ENCODE measurements at places on chromosomes 2 and 18.

DNA sequence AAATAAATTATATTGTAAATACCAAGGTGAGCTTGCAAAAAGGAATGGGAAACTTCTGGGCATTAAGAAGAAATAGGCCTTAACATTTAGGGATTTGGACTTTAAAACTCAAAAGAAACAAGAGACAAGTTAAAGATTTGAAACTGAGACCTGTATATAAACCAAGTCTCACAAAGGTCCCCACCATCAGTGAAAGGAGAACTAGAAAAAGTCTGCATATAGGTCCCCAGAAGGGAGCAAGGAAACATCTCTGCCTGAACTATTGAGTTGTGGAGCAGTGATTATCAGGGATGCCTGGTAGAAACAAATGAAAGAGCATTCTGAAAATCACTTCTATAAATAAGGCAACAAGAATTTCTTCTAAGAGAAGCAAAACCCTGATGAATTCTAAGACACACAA, 30.5 kb upstream of the ITGAV start:
- no peak for DNase-seq

DNA sequence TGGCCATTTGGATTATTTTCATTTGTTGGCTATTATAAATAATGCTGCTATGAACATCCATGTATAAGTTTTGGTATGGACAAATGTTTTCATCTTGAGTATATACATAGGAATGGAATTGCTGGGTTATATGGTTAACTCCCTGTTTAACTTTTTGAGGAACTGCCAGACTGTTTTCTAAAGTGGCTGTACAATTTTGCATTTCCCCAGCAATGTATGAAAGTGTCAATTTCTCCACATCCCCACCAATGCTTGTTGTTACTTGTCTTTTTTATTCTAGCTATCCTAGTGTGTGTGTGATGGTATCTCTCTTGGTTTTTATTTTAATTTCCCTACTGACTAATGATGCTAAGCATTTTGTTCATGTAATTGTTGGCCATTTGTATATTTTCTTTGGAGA, 90.6 kb upstream of the CYP26B1 start:
- DNase-seq = no peak

DNA sequence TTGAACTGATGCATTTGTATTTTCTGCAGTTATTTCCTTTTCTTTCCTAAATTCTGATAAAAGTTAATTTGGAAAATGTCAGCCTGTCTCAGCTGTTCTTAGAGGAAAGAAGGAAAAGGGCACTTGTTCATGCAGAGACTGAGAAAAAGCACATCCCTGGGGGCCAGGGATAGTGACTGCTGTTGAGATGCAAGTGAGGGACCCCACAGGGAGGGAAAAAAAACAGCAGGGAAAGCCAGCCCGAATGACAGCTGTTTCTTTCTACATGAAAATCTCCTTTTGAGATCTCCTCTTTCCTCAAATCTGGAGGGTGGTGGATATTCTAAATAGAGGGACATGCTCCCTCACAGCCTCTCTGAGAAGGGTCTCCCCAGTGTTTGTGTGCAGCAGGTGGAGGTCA, 14.0 kb upstream of the MTA3 start:
- no peak for DNase-seq

- DNase-seq = no peak
Measured at GRCh38 chr18:22695674-22696073, 237.5 kb upstream of the RBBP8 start.

DNA sequence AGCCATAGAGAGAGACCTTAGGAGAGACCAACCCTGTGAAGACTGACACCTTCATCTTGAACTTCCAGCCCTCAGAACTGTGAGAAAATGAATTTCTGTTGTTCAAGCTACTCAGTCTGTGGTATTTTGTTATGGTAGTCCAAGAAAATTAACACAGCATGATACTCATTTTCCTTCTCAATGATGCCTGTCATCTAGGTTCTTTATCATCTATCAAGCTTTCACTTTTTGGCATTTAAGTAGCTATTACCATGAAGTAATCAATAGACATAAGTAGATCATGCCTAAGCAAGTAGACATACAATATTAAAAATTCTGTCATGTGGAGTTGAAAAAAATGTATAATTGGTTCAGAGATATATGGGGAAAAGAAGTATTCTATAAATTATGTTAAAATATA, 444.7 kb downstream of the THSD7B start:
- no peak for DNase-seq

DNA sequence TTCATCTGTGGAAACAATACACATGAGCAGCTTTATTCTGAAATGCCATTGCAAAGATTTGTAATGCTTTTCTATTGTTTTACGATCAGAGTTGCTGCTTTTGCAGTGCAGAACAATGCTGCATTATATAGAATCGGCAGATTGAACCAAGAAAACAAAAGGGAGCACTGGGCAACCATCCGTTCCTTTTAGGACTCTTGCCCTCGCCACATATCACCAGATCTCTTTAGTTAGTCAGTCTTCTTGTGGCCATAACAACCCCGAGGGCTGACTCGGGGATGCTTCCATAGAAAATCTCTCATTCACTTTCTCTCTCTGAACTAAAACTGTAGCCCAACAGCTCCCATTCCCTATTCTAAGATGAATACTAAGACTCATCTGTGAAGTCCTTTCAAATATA, 340.4 kb downstream of the NRXN1 start:
- no peak for DNase-seq

GRCh38 chr18:22739061-22739642, 194.0 kb upstream of the RBBP8 start:
- DNase-seq = no peak

GRCh38 chr18:58455314-58456188, 173.3 kb downstream of the ALPK2 start:
- no peak for DNase-seq
